ENCODE measurements at places on chromosomes 5 and 9.

DNA sequence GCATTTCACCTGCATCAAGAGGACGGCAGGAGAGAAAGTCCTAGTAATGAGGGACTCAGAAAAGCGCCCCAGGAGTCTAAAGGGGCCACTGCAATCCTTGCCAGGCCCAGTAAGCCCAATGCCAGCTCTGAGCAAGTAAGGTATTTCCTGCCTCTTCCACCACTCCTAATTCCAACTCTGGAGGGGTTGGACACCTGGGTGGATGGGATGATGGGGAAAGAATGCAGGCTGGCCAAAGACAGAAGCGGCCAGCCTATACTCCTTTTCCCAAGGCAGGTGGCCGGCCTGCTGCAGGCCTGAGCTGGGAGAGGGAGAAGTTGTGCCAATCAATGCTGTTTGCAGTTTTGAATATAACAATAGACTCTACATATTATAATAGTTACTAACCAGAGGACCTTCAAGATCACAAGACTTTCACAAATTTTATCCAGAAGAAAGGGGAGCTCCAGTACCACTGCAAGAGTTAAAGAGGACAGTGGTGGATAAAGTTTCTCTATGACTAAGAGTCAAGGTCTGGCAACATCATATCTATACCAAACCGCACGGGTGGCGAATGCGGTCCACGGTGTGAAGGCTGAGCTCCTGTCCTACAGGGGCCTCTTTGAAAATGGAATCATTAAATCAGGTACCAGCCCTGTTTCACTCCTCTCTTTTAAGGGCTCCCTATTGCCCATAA lies 115.0 kb upstream of the TBC1D2 start:
- no peak for ATAC-seq

DNA sequence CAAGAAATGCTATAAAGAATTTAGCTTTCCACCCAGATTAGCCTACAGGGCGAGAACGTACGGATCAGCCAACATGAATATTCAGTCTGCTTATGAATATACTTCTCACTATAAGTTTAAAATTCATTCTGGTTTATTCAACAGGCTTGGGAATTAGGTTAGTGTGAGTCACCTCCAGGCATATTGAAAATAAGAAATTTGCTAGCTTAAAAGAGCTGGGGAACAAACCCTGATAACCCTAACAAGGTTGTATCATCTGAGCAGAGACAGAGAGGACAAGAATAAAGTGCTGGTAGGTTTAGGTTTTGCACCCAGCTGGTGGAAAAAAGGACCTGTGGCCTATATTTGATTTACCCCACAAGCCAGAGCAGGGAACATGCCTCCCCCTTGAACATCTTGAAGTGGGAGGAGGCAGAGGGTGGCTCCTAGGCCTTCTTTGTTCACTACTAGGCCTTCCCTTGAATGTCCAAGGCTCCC lies 12.3 kb downstream of the FNBP1 start:
- ATAC-seq: peak; percentile 37

GRCh38 chr9:89475891-89476440 lies 21.9 kb downstream of the SEMA4D start:
- no peak for ATAC-seq

DNA sequence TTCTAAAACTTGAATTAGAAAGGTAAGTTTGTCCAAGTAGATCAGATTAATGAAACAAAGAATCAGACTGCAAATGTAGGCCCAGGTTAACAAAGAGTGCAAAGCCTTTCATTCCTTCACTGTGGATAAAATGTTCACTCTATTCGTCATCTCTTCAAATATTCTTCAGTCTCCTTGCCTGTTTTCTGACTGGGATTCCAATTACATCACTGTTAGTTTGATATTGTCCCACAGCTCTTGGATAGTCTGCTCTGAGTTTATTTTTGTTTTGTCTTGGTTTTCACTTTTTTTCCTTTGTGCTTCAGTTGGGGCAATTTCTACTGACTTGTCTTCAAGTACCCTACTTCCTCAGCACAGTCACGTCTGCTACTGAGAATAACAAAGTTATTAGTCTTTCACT lies 38.5 kb upstream of the GZMA start:
- no peak for ATAC-seq

- ATAC-seq: no peak
Observed at GRCh38 chr5:43592363-43592762, 10.6 kb upstream of the NNT start.

- no peak for ATAC-seq
Observed at GRCh38 chr5:53930457-53930856, 370.0 kb downstream of the NDUFS4 start.

DNA sequence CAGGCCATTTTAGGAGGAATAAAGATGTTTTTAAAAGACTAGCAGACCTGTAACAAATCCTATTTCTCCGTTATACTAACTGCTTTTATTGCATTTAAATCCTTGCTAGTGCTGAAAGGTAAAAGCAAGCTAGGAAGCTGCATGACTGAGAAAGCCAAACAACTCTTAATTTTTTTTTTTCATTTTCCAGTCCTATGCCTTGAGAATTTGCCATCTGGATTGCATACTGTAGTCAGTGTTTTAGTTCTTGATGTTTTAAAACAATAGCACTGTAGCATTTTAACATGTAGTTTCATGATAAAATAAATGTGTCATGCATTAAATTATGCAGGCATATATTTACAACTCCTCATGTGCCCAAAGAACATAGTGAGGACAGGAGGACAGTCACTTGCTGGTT lies 108.4 kb upstream of the FGF10 start:
- no peak for ATAC-seq

DNA sequence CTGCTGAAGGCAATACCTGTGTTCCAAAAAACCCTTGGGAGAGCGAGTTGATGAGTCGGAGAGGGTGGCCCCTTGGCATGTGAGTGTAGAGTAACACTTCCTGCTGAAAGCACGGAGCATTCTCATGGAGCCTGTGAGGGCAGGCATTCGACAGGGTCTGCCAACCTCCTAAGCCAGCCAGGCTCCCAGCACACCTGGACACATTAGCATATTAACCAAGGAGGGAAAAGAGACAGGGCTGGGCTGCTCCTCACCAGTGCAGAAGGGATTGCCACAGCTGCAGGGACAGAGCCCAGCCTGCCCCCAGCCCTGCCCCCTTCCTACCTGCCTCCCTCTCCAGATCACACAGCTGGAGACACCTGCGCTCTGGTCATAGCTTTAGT lies 46.4 kb upstream of the SEMA4D start:
- ATAC-seq: no peak

GRCh38 chr9:134375011-134375390 lies 48.7 kb downstream of the RXRA start:
- no peak for ATAC-seq
